Placental pericyte (primary cell): ENCODE measurements at places on chromosomes 7 and 10. TPM values are rescaled to one million over a fixed set of nuclear protein-coding genes. Genes with fewer than 3 reads are reported as not detected.

GPR85 gene
- total RNA-seq: 0.44 and 1.0 TPM in 2 replicates

CREB3L2 gene
- 41.1 and 82.8 TPM in 2 replicates for total RNA-seq

AKR1C4 gene
- not detected in 2 replicates for total RNA-seq

CALY gene
- total RNA-seq: not detected in 2 replicates

GCK gene
- total RNA-seq: 0.22 TPM in 1 of 2 replicates, not detected in the other

ADD3 gene
- total RNA-seq: 102 and 168 TPM in 2 replicates

HTR5A gene
- not detected in 2 replicates for total RNA-seq

HTRA1 gene
- total RNA-seq: 14.0 and 73.4 TPM in 2 replicates

OR13A1 gene
- total RNA-seq: under 0.01 TPM in 1 of 2 replicates, not detected in the other
